Stimulated activated CD4-positive, alpha-beta T cell treated with anti-CD3 and anti-CD28 coated beads, Interleukin-4, amount 100 ng/mL, for 24 hours (primary cell): ENCODE measurements at places on chromosomes 1 and 21.

DNA sequence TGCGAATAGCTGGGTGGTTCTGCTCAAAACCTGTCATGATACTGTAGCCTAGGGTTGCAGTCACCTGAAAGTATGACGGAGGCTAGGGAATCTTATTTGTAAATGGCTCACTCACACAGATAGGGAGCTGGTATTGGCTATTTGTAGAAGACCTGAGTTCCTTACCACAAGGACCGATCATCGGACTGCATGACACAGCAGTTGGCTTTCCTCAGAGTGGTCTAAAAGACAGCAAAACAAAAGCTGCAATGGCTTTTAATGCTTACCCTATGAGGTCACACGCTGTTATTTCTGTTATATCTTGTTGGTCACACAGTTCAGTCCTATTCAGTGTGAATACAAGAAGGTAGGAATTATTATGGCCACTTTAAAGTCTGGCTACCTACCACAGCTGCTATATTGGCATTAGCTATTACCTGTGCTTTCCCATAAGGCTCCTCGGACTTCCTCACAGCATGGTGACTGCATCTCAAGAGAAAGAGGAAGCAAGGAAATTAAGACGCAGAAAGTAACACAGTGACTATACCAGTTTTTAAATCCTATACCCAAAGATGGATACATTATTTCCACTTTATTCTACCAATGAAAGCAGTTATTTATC lies 68.4 kb upstream of the LRRC7 start:
- DNase-seq = no peak

- no peak for DNase-seq
Measured at GRCh38 chr1:190327271-190327670, 150.4 kb downstream of the BRINP3 start.

DNA sequence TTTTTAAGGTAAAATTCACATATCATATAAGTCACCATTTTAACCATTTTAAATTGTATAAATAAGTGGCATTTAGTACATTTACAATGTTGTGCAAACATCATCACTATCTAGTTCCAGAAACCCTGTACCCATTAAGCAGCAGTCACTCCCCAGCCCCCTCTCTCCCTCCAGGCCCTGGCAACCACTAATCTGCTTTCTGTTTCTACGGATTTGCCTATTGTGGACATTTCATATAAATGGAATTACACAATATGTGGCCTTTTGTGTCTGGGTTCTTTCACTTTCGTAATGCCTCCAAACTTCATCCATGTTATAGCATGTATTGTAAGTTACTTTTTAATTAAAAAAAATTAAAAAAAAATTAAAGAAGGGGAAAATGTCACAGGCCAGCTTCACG lies 58.0 kb upstream of the RAB3GAP2 start:
- no peak for DNase-seq

- no peak for DNase-seq
Measured at GRCh38 chr1:2132222-2133038, 62.1 kb downstream of the FAAP20 start.

DNA sequence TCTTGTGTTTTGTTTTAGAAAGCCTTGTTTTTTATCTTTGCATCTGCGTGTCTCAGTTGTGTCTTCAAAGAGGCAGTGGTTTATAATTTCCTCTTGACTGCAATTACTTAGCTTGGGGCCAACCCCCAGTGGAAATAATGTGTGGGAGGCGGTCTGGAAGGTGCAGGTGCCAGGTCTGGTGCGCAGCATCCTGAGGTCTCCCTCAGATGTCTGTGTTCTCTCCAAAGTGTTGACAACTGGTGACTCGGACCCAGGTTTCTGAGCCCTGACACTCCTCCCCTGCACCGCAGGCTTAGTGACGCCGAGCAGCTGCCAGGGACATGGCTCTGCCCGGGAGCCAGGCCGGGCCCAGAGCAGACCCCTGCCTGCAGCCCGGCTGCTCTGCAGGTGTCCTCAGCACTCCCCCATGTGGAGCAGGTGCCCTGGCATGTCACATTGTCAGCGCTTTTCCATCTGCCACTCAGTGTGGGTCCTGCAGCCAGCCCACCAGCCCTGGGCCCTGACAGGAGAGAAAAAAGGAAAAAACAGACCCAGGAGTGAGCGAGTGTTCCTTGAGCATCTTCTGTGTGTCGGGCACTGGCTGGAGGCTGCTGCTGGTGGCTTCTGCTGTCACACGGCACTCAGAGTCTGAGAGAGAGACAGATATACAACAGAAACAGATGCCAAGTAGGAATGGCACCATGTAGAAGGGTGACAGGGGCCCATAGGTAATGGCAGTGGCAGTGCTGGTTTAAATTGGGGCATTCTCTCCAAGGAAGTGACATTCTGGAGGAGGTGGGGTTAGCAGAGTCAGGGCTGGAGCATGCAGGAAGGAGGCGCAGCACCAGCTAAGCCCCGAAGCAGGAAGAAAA lies 24.8 kb upstream of the SELENON start:
- DNase-seq = peak; percentile 85

DNA sequence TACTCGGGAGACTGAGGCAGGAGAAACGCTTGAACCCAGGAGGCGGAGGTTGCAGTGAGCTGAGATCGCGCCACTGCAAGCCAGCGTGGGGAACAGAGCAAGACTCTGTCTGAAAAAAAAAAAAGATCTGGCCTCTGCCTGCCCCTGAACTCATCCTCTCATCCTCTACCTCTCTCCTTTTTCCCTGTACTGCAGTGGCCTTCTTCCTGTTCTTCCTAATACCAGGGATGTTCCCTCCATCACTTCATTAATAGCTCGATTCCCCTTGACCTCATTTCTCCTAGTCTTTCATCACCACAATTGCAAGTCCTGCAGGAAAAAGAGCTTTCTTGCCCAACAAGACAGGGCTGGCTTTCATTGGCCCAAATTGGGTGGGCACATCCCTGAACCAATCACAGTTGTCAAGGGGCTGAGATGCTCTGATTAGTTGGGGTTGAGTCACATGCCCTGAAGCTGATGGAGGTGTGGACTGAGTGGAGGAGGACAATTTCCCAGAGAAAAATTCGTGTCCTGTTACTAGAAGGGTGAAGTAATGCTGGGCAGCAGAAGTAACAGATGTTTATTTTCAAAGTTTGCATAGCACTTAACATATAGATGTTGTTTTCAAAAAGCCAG lies 86.8 kb upstream of the PUM1 start:
- DNase-seq = no peak

DNA sequence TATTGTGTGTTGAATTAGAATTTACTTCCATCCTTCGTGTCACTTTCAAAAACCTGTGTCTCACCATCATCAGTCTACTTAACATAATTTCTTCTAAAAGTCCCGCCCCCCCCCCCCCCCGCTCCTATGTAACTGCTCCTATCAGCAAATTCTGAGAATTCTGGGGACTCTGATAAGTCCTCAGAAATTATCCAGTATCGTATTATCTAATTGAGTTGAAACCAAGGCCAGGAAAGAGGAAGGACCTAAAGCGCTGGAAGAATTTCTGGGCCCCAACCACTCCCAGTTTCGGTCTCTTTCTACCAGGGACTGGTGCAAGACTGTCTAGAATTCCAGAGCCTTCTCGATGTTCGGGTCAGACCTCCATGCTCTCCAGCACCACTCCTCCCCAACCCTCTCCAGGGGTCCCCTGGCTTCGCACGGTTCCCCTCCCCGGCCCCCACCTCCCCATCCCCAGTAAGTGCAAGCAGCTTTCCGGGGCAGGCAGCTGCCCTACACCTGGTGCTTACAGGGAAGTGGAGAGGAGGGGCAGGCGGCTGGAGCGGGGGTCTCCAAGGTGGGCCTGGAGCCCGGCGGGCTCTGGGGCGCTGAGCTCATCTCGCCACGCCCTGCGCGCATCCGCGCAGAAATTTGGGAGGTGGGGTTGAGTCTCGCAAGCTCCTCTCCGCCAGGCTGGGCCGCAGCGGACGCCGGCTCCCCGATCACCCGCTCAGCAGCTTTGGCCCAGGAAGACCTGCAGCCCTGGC lies 16.0 kb upstream of the ZNF496 start:
- no peak for DNase-seq

- no peak for DNase-seq
Measured at GRCh38 chr1:153531638-153532037, 4.2 kb downstream of the S100A6 start.

- DNase-seq = no peak
Measured at GRCh38 chr1:207028884-207029650, 3.5 kb downstream of the C1orf116 start.

GRCh38 chr1:86692641-86693040 lies 11.7 kb upstream of the SH3GLB1 start:
- no peak for DNase-seq

- no peak for DNase-seq
Measured at GRCh38 chr1:177273141-177273540, 102.4 kb downstream of the BRINP2 start.
